ENCODE measurements at places on chromosomes 7 and 10. TPM values are rescaled to one million over a fixed set of nuclear protein-coding genes. Genes with fewer than 3 reads are reported as not detected.

DNA sequence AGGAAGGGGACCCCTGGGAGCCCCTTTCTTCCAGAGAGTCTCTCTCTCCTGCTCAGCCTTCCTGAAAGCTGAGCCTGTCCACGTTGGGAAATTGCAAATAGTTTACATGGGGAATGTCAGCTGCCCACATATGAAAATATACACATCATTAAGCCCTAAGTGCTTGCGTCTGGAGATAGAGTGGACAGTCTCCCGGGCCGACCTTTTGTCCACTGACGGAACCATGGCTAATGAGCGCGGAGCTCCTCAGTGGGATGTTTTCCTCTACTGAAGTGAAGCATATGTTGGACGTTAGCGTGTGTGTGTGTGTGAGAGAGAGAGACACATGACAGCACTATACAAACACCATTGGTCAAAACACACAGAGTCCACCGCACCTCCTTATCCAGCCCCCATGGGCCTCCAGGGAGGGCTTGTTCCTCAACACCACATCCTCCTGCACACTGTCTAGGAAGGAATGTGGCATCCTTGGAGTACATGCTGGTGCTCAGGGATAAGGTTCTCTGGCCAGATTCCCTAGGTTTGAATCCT, 128.4 kb downstream of the RGS10 start:
- DNase-seq: peak; percentile 99

DNA sequence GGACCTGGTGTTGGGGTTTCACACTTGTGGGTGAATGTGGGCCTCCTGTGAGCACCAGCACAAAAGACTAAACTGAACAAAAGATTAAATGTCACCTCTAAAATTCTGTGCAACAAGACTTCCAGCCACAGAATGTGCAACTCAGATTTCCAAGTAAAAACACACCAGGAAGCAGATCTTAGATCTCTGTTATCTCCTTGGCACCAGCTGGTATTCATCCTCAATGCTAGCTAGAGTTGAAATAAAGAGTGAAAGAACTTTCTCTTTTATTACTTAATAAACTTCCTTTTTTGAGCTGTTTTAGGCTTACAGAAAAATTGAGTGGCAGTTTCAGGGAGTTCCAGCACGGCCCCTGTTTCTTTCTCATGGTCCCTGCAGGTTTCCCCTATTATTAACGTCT, 40.2 kb downstream of the EGFR start:
- DNase-seq: no peak

- DNase-seq: no peak
Observed at GRCh38 chr10:77264107-77264506, 373.5 kb downstream of the KCNMA1 start.

GRCh38 chr10:79241990-79242619, 105.2 kb upstream of the PPIF start:
- DNase-seq: peak; percentile 67

GRCh38 chr7:80611779-80612178, 26.7 kb upstream of the CD36 start:
- peak; percentile 86 for DNase-seq

The MRLN gene
- total RNA-seq: not detected
